ENCODE measurements at places on chromosomes 4 and X.

GRCh38 chr4:98720871-98721480 is 62.6 kb upstream of the TSPAN5 start:
- DNase-seq, result no peak

DNA sequence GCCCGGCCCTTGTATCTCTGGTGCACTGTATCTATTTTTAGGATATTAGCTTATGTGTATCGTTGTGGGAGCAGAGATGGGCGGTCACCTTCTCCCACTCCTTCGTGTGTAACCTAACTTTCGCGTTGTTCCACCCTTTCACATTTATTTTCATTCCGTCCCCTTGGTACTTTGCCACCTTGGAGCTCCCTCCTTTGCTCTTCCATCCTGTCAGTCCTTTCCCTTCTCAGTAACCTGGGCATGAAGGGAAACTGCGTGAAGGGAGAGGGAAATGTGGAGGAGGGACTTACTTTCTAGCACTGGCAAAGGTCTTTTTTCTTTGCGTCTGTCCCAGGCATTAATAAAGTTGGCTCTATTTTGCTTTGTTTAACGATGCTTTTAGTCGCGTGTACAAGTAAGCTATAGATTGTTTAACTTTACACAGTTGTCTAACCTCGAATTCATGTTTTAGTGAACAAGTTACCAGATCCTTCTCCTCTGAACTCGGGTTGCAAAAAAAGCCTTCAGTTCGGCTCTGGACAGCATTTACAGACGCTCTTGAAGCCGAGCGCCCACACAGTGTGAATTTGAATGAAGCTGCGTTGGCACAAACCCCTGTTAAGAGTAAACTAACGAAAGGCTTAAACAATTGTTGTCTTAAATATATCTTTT is 3.9 kb downstream of the PCDH10 start:
- peak; percentile 58 for DNase-seq

GRCh38 chrX:45714866-45715265 is 514.2 kb upstream of the DIPK2B start:
- DNase-seq, result no peak

DNA sequence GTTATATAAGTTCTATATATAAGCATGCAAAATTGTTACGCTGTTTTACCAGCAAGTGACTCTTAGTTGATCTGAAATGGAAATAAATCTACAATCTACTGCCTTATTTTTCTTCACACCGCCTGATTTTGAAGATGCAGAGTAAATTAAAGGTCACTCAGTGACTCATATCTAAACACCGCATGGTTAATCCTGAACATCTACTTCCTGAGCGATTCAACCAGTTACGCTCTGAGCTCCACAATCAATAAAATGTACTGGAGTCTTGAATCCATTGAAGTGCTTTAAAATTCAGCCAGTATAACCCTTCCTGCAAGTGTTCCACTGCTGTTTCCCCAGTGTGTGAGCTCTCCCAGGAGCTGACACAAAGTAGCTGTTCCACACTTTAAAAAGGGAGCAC is 192.8 kb downstream of the SLC7A11 start:
- no peak for DNase-seq

- no peak for DNase-seq
Observed at GRCh38 chrX:44957848-44958247, 84.9 kb downstream of the KDM6A start.

DNA sequence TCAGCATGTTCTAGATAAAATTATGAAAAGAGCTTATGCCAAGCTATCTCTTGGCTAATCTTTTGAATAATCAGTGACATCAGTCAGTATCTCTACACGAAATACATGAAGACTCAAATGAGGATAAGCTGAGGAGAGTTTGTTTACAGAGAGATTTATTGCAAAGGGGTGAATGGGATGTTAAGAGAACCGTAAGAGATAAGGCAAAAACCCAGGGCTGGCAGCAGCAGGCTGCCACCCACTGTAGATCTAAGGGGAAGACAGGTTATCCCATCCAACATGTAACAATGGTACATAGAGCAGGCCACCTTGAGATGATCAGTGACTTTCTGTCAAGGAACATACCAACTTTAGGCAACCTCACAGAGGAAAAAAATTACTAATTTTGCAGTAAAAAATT is 432.1 kb upstream of the NR3C2 start:
- DNase-seq, result no peak

DNA sequence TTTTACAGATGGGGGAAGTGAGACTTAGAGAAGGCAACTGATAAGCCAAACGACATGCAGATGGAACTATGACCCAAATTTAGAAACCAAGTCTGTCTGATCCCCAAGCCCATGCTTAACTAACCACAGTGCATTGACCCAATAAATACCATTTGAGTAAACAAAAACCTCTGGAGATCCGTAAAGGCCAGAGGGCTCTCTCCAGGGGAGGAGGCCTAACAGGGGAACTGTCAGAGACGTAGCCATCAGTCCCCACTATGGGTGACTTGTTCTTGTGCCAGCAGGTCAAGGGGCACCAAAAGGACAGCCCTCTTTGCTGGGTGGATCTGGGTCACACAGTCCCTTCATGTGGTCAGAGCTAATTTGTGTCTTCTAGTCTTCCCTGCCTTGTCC is 420.2 kb downstream of the BCOR start:
- no peak for DNase-seq

GRCh38 chr4:176123710-176124407 is 58.2 kb downstream of the WDR17 start:
- DNase-seq, result peak; percentile 2

GRCh38 chrX:69074726-69075125 is 90.5 kb downstream of the PJA1 start:
- no peak for DNase-seq

GRCh38 chrX:19627533-19627932 is 112.2 kb upstream of the MAP3K15 start:
- no peak for DNase-seq

GRCh38 chrX:68999931-69000330 is 165.3 kb downstream of the PJA1 start:
- no peak for DNase-seq

GRCh38 chrX:150205011-150205410 is 158.1 kb upstream of the MAMLD1 start:
- DNase-seq, result no peak

DNA sequence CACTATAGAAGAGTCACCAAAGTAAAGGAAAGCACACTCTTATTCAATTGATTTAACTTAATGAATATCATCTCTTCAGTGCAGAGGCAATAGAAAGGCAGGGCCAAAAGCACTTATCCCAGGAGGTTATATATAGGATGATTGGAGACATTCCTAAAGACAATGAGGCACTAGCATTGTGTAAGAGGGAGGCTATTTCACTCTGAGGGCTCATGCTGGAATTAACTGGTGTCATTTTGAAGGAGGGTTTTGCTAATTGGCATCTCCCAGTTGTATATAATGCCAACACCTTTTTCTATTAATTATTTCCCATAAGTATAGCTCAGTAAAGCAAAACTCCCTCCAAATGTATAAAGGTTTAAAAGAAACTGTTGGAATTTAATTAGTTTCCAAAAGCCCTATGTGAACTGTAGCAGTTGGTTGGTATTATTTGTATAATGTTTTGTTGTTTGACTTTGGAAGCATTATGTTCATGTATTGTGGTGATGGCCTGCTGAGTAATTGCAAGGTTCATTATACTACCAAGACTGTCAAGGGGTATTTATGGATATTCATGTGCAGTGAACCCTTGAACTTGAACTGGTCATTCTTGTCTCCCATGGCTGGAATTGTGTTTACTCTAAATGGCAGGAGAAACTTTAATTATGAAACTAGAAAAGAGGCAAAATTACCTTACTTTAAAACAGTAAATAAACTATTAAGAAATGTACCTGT is 270.3 kb downstream of the BMPR1B start:
- no peak for DNase-seq

DNA sequence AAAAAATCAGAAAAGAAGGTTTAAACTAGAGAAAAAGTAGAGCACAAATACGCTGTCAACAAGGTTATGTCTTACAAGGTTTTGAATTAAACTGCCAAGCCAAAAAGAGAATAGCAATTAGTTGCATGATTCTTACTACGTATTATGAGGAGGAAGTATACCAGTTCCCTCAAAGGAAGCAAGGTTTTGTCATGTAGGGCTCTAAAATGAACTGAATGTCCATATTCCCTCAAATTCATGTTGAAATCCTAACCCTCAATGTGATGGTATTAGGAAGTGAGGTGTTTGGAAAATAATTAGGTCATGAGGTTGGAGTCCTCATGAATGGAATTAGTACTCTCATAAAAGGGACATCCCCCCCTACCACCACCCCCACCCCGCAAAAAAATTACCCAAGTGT is 201.0 kb downstream of the FBXW7 start:
- DNase-seq, result no peak

DNA sequence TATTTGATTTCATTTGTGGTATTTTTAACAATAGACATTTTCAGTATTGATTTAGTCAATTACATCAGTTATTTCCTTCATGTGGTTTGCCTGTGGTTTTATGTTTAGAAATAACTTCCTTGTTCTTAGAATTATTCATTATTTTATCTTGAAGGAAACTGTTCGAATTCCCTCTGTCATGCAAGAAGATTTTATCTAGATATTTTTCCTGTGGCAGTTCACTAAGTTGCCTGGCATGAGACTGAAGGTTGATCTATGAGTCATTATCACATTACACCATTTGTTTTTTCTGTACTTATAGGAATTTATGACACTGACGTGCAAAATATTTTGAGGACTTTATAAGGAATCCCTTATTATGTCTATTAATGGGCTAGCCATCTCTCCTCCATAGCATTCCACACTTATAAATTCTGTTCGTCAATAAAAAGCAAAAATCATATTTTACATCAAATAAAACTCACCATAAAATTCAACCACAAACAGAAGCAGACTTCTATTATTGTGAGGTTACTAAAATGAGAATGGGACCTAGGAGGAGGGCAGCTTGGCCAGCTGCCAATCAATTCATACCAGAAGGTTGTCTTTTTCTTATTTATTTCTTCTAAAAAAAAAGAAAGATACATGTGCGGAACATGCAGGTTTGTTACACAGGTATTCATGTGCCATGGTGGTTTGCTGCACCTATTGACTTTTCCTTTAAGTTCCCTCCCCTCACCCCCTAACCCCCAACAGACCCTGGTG is 179.0 kb downstream of the KCNIP4 start:
- DNase-seq, result no peak

GRCh38 chr4:165383591-165384073 is 4.8 kb downstream of the CPE start:
- no peak for DNase-seq

DNA sequence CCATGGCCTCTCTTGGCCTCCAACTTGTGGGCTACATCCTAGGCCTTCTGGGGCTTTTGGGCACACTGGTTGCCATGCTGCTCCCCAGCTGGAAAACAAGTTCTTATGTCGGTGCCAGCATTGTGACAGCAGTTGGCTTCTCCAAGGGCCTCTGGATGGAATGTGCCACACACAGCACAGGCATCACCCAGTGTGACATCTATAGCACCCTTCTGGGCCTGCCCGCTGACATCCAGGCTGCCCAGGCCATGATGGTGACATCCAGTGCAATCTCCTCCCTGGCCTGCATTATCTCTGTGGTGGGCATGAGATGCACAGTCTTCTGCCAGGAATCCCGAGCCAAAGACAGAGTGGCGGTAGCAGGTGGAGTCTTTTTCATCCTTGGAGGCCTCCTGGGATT is 8.0 kb downstream of the CLDN2 start:
- DNase-seq, result no peak

GRCh38 chrX:36434522-36434921 is 515.0 kb downstream of the CFAP47 start:
- DNase-seq, result no peak

- DNase-seq, result no peak
Observed at GRCh38 chr4:143109376-143109775, 75.3 kb upstream of the USP38 start.

- no peak for DNase-seq
Observed at GRCh38 chr4:36771411-36772153, 473.0 kb upstream of the NWD2 start.

- DNase-seq, result no peak
Observed at GRCh38 chr4:141642711-141643110, 6.3 kb downstream of the IL15 start.

DNA sequence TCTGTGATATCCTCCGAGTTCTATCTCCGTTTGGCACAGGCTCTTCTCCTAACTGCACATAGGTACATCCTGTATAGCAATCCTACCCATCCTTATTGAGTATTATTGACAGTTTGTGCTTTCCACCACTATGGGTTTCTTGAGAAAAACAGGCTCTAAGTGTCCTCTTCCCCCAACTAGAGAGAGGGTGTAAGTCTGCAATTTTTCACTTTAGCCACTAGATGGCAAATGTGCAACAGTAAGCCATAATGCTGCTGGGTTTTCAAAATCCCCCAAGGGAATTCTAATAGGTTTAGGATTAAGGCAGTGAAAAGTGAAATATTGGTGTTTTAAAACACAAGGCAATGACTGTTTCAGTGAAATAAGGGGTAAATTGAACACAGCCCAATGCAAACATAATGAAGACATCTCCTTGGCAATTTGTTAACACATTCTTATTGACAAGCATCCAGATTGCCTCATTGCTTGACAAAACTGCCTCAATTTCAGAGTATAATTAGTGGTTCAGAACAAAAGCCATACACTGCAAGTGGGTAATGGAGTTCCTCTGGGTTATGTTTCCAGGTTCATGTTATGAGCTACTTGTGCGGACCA is 239.0 kb upstream of the HTR2C start:
- DNase-seq, result no peak

DNA sequence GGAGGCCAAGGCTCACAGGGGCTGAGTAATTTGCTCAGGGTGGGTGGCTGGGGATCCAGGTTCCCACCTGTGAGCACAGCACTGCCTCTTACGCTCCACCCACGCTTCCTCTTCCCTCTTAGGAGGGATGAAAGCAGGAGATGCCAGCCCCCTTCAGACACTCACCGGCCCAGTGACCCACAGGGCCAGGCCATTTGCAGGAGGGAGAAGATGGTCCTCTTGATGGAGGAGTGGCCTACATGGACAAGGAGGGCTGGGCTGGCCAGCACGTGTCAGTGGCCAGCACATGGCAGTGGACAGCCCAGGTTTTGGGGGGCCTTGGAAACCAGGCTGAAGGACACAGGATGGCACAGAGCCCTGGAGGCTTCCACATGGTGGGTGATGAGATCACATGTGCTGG is 108.1 kb upstream of the PSAPL1 start:
- DNase-seq, result no peak

GRCh38 chrX:131059246-131059645 is 1.1 kb downstream of the ARHGAP36 start:
- DNase-seq, result no peak

DNA sequence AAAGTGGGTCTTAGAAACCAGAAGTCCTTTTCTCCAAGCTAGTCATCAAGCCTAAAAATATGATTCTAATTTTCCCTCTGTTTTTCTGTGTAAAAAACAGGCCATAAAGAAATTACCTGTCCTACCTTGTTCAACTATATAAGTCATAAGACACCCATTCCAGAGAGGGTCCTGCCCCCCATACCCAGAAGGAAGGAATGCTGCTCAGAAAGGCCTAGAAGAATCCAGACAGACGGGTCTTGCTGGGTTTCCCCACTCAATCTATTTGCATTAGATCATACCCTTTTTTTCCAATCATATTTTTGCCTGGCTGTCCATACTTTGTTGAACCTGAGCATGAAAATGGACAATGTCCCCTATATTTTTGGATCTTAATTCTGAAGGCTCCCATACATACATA is 16.3 kb upstream of the XAGE2 start:
- DNase-seq, result no peak

- peak; percentile 81 for DNase-seq
Observed at GRCh38 chr4:4677556-4678522, 136.0 kb upstream of the STX18 start.
